Stimulated activated CD4-positive, alpha-beta T cell treated with anti-CD3 and anti-CD28 coated beads, Interleukin-1b, Interleukin-23, amount 100 ng/mL, for 1 hour (primary cell): ENCODE measurements at places on chromosomes 5 and 9.

DNA sequence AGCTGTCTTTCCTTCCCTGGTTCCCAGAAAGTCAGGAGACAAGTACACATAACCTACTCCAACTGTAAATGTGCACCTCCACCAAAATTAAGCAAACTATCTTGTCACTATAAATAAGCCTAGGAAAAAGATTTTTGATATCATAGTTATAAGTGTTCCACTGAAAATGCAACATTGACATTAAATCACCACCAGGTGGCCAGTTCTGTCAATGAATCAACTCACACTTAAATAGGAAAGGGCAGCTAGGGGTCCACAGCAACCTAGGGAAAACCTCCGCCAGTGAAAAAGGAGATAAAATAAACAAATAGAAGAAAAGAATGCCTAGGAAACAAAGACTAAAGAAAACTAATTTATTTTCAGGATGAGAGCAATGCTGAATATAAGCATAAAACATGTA lies 243.0 kb upstream of the PTPRD start:
- DNase-seq = no peak

DNA sequence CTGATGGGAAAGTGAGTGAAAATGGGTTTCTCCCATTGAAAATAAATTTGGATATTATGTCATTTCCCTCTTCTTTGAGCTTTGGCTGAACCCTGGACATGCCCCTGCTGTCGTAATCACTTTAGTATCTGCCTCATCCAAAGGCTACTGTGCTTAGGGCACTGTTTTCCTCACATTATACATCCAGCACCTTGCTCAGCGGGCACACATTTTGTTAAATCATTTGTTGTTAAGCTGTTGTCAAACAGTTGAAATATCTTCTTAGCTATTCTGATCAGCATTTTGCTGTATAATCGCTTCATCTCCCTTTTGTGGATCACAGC lies 352.7 kb upstream of the CD180 start:
- DNase-seq = no peak

DNA sequence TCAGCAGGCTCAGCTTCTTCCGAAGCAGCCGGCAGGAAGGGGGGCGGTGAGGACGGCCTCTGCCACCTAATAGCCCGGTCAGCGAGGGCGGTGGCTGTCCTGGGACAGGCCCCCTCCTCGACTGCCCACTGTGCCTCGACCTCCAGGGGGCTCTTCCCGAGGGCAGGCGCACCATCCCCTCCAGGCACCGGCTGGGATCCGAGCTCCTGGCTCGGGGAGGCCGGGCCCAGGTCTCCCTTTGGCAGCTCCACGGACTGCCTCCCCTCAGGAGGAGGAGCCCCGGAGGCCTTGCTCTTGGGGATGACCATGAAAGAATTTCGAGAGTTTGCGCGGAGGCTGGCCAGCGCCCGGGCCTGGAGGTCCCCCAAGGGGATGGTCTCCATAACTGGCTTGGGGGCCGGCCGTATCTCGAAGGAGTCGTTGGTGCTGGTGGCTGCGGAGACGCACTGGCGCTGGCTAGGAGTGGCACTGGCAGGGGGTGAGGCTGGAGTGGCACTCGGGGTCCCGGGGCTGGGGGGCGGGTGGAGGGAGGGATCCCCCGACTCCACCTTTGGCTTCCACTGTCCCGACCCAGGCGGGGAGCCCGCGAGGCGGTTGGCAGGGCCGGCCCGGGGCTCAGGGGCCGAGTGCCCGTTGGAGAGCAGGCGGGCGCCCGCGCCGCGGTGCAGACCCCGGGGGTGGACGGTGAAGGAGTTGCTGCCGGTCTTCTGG lies 975 bp downstream of the TPRN start:
- no peak for DNase-seq

DNA sequence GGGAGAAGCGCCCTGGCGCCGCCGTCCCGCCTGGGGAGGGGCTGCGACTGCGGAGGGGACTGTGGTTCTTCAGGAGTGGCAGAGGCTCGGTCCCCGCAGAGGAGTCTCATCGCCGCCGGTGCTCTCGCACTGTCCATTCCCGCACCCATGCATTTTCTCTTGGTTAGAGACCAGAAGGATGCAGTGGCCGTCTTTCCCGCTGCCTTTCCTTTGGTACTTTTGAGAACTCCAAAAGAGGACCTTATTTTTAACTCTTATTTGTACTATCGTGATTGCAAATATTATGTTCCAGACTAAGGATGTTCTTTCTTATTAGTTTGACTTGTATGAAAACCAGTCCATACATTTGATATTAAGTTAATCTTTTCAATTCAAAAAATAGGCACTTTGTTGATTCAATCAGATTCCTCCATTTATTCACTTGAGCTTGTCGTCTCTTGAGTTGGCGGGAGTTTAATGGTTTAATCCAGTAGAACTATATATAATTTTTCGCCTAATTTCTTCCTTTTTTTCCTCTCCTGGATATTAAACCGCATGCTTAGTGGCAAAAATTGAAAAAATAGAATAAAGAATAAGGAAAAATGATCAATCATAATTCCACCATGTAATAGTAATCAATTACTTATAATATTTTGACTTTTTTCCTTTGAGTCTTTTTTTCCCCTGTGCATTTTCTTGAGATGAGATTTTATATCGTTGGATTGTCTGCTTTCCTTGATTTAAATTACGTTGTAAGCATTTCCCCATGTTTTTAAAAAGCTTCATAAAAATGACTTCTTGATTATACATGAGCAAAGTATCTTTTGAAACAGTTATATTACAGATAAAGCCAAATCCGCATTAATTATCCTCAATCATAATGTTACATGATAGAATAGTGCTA lies 861 bp downstream of the ZFYVE16 start:
- DNase-seq = no peak

DNA sequence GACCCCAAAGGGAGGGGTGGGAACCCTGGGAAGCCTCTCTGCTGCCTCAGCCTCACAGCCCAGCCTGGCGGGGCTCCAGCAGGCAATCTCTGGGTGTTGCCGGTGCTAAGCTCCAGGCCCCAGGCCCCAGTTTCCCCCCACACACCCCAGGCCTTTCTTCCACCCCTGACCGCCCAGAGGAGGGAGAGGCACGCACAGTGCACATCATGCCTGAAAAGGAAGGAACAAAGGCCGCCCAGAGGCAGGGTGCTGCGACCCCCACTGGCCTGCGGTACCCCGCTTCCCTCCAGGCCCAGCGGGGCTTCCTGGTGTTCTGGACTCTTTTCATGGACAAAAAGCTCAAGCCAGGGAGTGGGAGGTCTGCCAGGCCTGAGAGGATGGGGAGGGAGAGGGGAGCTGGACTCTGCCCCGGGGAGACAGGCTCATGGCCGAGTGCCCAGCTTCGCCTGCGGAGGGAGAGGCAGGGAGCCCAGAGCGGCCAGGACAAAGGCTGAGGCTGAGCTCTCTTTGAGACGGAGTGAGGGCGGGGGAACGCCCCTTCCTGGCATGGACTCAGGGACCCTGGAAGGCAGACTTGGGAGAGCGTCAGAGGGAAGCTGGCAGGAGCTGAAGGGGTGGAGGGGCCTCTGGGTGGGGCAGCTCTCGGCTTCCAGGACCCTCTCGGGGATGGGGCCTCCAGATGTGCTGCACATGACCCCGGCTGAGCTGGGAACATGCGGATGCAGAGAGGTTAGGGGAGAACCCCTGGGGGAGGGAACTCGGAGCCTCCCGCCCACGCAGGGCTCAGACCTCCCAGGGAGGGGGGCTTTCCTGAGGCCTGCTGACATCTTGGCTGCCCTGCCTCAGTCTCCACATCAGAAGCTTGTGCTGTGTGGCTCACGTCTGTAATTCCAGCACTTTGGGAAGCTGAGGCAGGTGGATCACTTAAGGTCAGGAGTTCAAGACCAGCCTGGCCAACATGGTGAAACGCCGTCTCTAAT lies 1.8 kb upstream of the ENTPD2 start:
- no peak for DNase-seq

DNA sequence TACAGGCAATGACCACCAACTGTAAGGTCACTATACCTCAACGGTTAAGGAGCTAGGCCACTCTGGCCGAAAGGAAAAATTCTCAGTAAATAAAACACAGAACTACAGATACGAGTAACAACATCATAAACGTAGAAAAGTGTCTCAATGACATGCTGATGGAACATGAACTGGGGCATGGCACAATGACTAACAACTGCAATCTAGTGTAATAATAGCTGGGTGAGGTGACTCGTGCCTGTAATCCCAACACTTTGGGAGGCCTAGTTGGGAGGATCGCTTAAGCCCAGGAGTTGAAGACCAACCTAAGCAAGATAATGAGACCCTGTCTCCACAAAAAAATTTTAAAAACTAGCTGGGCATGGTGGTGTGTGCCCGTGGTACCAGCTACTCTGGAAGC lies 9.8 kb upstream of the RAPGEF6 start:
- DNase-seq = no peak

DNA sequence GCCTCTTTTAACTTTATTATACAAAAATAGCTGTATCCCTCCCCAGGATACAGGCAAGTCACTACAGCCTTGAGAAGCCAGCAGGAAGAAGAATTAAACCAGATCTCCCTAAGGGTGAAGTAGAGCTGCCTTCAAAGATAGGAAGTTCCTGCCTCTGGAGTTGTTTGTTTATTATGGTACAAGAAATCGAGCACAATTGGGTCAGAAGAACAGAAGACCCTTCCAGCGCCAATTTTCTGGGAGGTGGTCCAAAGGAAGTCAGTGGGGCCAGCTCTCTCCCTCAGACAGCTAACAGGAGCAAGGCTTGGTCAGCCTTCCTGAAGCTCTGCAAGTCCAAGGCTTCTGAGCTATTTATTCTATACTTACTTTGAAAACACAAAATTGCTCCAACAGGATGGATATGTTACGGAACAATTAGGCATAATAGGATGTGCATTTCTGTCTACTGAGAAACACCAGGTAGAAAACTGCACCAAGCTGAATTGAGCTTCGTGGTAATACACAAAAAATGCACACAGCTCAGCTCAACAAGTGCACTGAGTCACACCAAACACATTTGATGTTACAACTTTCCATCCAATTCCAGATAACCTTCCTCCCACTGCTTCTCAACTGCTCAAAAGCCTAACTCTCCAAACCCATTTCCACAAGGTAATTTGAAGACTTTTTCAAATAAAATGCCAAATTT lies 16.0 kb downstream of the SERINC5 start:
- no peak for DNase-seq

- no peak for DNase-seq
Measured at GRCh38 chr5:79318935-79319614, 83.1 kb downstream of the JMY start.

GRCh38 chr5:149600932-149601331 lies 19.6 kb downstream of the ARHGEF37 start:
- DNase-seq = no peak

DNA sequence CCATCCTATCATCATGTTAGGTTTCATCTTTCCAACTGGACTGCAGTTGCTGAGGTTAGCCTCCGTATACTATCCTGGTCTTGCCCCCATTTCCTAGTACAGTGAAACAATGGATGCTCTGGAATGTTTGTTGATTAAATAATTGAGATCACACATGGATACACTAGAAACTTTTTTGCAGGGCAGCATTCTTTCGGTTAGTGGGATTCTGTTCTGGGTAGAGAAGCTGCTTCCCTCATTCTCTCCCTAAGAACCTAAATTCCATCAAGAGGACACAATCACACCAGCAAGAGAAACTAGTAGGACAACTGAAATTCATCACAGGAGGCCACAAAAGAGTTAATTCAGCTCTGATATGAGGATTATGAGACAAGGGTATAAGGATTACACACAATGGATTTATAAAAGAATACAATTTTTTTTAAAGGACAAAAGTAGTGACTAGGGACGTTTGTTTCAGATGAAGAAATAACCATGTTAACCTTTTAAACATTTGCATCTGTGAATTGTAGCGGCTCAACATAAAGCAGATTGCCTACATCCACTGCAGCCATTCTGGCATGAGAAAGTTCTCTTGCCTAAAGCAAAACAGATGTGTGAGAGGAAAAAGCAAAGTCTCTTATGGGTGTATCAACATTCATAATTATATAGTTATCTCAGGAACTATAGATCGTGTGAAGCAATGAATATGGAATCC lies 162.7 kb upstream of the LHFPL2 start:
- no peak for DNase-seq

DNA sequence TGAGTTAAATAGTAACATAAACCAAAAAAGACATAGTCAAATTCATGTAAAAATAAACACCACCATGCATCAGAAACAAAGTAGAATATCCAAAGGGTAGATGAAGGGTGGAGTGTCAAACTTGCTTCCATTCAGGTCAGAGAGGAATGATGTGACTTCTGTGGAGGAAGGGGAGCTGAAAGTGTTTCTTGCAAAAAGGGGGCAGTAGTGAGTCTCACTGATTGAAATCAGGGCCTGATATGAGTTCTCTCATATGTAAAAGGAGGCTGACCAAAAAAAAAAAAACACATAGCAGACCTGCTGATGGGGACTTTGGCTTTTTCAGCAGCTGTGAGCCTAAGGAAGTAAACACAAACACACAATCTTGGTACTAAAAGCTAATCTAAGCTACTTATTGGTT lies 38.8 kb upstream of the RGMB start:
- no peak for DNase-seq

- no peak for DNase-seq
Measured at GRCh38 chr9:12781226-12781733, 6.5 kb downstream of the LURAP1L start.

DNA sequence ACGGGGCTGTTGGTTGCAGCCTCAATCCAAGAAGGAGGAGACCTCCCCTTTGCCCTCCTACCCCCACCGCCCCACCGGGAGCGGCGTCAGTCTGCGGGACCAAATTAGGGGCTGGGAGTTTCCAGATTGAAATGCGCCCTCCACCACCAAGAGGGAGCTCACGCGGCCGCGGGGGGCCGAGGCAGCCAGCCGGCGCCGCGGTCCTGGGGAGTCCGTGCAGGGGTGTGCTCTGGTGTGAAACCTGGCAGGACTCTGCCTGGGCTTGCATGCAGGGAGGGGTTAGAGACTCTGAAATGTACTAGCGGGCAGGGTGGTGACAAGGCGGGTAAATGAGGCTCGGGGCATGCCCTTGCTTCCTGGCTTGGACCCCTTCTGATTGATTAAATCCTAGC lies 989 bp upstream of the FBN2 start:
- no peak for DNase-seq

GRCh38 chr5:118195211-118195610 lies 793.1 kb downstream of the DTWD2 start:
- DNase-seq = no peak

- no peak for DNase-seq
Measured at GRCh38 chr5:81305785-81306184, 4.4 kb downstream of the ZCCHC9 start.

DNA sequence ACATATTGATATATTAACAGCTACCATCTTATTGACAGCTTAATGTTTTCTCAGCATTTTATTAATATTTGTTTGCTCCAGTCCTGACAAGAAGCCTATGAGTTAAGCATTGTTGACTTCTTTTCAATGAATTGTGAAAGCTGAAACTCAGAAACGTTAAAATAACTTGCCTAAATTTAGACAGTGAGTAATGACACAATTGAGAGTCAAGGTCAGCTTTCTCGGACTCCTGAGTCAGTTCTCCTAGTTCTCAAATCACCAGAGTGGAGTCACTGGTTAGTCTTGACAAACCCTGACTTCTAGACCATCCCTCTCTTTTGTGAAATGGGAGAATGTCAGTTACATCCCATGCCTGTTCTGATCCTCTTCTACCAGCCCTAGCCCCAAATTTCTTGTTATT lies 222.7 kb upstream of the ACO1 start:
- DNase-seq = no peak
